DMS 273 treated with DMSO at 0.1 percent for 48 hours (cell line): ENCODE measurements at places on chromosomes 13 and 19.

- DNase-seq = no peak
Observed at GRCh38 chr19:19406878-19407632, 1.6 kb downstream of the GATAD2A start.

DNA sequence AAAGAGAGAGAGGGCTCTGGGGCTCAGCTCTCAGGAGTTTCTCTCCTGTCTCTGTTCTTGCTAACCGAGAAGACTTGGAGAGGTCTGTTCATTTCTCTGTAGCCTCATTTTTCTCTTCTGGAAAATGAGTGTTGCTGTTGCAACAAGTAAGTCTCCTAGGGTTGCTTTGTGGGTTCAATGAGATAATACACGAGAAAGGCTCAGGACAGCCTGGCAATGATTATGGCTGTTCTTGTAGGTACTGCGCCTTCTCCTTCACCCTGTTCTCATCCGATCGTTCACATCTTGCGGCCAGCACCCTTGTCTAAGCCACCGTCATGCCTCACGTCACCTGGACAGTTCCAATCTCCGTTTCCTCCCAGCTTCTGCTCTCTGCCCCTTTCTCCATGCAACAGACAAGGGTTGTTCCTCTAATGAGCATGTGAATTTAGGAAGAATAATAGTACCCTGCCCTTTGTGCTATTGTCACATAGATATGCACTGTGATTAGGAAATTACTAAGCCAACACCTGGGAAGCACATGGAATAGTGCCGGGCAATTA is 4.2 kb downstream of the C5AR1 start:
- DNase-seq = no peak

GRCh38 chr13:24071423-24072075 is 89.0 kb upstream of the SPATA13 start:
- no peak for DNase-seq

DNA sequence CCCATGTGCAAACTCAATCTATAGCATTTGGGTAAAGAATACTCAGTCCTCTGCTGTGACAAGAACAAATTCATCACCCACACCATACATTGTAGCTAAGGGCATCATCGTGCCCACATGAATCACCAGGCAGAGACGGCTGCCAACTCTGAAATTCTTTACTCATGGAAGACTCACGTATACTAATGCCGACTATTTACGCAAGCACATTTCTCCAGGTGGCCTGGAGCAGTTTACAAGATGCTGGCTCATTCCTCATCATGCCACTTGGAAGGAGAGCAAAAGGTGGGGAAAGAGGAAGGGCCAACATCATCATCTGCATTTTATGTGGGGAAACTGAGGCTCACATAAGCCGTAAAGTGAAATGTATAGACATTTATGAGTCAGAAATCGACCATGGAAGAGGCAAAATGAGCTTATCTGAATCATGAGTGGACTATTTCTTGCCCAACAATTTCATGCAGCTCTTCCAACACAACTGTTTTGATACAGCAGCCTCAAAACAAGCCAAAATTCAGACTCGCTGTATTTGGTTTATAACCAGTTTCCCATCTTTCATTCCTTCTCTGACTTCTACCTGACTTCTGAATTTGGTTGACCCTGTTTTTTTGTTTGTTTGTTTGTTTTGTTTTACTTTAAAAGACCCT is 213.9 kb upstream of the SERP2 start:
- DNase-seq = no peak

DNA sequence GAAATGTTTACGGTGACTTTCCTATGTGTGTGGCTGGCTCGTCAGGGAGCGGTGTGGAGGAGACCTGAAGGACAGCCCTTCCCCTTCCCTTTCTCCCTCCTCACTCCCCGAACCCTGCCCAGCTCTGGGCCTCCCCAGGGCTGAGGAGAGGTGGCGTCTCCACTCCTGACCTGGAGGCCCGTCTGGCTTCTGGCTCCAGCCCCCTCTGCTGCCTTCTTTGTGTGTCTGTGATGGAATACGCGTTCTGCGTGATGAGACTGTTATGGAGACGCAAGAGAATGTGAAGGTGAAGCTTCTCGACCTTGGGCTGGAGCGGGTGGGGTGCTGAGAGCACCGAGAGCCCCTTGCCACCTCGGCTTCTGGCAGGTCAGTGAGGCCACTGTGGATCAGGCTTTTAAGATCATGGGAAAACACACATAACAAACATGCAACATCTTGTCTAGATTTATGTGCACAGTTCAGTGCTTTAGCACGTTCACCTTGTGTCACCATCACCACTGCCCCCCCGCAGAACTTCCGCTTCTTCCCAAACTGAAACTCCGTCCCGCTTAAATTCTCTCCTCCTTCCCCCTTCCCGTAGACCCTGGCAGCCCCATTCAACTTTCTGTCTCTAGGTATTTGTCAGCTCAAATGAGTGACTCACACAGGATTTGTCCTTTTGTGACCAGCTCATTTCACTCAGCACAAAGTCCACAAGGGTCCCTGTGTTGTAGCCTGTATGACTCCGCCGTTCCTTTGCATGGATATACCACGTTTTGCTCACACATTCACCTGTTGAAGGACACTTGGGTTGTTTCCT is 24.7 kb downstream of the ATP11A start:
- no peak for DNase-seq

DNA sequence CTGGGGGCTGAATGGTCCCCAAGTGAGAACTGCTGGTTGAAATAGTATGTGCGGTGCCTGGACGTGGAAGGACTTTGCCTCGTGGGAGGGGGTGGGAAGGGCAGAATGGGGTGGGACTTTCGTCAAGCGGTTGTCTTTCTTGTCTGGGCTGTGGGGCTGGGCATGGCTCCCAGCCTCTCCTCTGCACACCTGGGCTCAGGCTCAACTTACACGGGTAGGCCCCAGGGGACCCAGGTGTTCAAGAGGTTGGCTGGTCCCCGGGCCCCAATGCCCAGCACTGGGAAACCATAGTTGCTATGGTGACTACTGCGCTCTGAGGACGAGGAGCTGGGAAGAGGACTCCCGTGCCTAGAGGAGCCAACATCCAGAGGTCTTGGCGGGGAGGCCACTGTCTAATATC is 7.3 kb downstream of the NWD1 start:
- DNase-seq = no peak

DNA sequence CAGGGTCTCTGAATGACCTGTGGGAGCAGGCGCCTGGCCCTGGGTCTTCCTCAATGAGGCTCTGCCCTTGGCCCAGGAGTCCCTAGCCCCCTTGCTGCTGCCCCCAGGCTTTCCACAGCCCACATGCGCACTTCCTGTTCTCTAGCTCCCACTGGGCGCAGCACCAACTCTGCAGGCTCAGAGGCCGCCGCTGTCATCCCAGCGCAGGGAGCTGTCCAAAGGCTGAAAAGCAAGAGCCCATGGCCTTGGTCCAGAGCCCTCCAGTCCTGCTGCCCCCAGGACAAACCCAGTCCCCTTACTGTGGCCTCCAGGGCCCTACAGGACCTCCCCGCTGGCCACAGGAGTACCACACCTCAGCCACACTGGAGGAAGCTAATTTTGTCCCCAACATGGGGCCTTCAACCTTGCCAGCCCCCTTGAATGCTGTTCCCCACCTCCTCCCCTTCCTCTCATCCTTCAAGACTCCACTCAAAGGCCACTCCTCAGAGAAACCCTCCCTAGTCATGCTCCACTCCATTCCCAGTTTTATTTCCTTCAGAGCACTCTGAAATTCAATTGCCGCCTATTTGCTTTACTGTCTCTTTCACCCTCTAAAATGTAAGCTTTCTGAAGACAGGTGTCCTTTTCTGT is 8.0 kb upstream of the POU2F2 start:
- no peak for DNase-seq

- DNase-seq = peak; percentile 31
Observed at GRCh38 chr13:51520524-51520923, 63.7 kb upstream of the WDFY2 start.

- DNase-seq = no peak
Observed at GRCh38 chr19:14411161-14411937, 7.8 kb downstream of the DDX39A start.

DNA sequence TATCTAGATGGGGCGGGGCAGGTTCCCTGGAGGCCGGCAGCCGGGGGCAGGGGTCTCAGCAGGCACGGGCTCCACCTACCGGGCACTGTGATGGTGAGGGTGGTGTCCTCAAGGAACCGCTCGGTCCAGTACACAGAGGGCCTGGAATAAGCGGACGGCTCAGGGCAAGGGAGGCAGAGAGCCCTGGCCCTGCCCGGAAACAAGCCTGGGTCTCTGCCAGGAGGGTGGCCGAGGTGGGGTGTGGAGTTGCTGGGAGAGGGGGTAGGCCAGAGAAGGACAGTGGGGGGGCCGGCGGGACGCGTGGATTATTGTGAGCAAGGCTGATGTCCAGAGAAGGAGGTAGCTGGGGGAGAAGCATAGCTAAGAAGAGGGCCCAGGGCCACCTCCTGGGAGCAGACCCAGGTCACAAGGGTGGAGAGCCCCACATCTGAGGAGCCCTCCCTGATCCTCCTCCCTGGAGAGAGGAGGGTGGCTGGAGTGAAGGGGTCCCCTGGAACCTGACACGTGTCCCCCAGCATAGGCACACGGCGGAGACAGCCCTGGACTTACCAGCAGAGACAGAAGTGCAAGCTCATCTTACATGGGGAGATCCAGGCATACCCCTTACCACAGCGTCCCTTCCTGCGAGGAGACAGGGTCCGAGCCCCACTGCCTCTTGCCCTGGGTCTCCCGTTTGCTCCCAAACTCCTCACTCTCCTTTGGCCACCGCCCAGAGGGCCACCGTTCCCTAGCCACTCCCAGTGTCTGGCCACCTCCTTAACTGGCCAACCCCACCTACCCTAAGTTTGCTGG is 29.0 kb upstream of the MIER2 start:
- no peak for DNase-seq
